ENCODE measurements at places on chromosomes 5 and 9.

- no peak for DNase-seq
These were observed 576.2 kb downstream of the BNC2 start for GRCh38 chr9:16294133-16294770.

- DNase-seq: no peak
These were observed 42.8 kb upstream of the SH3GL2 start for GRCh38 chr9:17536027-17536426.

GRCh38 chr5:58241389-58241788 lies 218.5 kb downstream of the PLK2 start:
- no peak for DNase-seq

GRCh38 chr5:52648726-52649125 lies 139.0 kb upstream of the ITGA1 start:
- DNase-seq: no peak

DNA sequence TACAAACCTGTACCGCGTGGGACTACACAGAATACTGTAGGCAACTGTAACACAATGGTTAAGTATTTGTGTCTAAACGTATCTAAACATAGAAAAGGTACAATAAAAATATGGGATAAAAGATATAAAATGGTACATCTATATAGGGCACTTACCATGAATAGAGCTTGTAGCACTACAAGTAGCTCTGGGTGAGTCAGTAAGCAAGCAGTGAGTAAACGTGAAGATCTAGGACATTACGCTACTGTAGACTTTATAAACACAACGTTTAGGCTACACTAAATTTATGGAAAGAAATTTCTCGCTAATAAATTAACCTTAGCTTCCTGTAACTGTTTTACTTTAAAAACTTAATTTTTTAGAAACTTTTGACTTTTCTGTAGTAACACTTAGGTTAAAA lies 46.5 kb downstream of the MRPS27 start:
- no peak for DNase-seq

DNA sequence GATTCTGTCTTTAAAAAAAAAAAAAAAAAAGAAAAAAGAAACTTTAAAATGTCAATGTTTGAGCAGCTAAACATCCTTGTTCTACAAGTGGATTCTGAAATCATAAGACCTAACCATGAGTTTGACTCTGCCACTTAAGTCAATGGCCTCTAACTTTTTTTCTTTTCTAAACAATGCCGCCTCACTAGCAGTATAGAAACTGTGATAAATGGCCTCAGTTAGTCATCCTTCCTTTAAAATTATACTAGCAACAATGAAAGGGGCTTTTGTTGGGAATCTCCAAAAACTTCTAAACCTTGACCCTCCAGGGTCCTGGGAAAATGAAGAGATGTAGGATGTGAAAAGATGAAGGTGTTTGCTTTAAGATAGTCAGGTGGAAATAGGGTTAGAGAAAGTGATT lies 71.1 kb downstream of the FBXL7 start:
- DNase-seq: no peak

GRCh38 chr9:134413890-134414623 lies 87.8 kb downstream of the RXRA start:
- no peak for DNase-seq

DNA sequence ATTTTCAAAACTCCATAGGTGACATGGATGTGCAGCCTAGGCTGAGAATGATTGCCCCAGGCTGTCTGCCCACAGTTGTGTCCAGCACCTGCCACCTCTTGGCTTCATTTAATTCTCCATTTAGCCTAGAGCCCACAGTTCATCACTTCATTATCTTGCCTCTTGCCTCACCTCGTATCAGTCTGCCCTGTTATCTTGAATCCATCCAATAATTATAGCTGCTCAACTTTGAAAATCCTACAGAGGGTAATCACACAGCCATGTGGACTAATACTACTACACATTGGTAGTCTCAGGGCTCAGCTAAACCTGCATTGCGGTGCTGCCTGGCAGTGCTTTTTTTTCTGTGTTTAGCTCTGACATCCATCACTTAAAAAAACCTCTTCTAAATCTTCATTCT lies 7.4 kb downstream of the UGCG start:
- DNase-seq: no peak

- DNase-seq: no peak
These were observed 142.2 kb downstream of the MED27 start for GRCh38 chr9:131937451-131937850.

DNA sequence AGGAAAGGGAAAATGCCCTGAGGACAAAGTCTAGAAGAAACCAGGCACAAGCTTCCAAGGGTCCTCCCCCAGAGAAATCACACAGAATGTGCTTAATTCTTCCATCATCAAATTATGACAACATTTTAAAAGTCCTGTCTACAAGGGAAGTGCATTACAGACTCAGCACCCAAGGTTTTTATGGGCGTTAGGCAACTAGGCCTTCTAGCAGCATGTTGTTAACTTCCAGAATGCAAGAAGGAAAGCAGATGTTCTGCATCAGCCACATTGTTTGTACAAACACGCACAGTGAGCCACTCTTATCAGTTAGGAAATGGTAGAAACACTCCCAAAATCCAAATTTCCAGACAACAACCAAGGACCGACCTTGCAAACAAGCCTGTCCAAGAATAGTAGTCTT lies 26.5 kb downstream of the SMC5 start:
- no peak for DNase-seq

GRCh38 chr5:135216471-135217343 lies 182.3 kb downstream of the MACROH2A1 start:
- no peak for DNase-seq

- no peak for DNase-seq
These were observed 98.2 kb upstream of the GRHPR start for GRCh38 chr9:37324261-37324683.

DNA sequence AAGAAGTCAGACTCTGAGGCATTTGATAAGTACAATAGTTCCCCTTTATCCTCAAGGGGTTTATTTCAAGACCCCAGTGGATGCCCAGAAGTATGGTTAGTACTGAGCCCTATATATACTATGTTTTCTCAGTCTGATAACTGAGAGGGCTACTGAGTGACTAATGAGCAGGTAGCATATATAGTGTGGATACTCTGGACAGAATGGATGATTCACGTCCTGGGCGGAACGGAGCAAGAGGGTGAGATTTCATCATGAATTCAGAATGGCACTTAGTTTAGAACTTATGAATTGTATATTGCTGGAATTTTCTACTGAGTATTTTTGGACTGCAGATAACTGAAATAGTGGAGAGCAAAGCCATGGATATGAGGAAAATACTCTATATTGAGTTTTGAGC lies 457.6 kb downstream of the PLK2 start:
- DNase-seq: no peak

GRCh38 chr5:133842846-133843611 lies 125.4 kb downstream of the C5orf15 start:
- no peak for DNase-seq

- no peak for DNase-seq
These were observed 9.0 kb downstream of the RALGDS start for GRCh38 chr9:133111808-133112662.

DNA sequence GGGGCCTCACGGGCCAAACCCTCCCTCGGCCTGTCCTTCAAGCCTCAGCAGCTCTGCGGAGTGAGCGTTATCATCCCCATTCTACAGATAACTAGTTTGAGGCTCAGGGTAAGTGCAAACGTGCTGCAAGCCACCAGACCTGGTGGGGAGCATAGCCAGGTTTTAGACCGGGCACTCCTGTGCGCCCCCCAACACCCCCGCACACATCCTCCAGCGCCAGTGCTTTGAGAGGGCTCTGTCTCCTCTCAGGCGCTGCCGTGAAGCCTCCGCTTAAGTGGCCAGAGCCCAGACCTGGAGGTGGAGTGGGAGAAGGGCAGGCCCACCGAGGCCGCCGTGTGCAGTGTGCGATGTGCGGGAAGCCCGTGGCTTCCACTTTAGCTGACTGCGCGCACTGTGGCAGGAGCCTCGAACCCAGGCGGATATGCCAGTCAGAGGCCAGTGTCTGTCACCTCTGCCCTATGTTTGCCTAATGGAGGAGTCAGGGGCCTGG lies 1.6 kb upstream of the MGAT1 start:
- DNase-seq: no peak

- no peak for DNase-seq
These were observed 173.3 kb downstream of the FGF18 start for GRCh38 chr5:171592736-171593135.

DNA sequence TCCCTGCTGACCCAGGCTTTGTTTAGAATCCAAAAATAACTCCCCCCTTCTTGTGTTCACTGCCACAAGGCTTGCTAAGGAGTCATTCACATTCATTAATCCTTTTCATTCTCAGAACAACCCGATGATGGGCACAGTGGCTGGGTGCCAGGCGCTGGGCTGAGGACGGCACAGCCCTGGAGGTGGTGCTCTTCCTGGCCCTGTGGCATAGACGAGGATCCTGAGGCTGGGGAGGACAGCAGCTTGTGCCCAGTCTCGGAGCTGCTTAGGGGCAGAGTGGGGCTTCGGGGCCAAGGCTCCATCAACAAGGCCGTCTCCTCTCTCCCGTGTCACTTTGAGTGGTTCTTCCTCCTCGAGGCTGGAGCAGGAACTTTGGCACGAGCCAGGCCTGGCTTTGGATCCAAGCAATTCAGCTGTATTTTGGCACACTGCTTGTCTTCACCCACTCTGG lies 166.7 kb downstream of the TTLL11 start:
- DNase-seq: no peak

DNA sequence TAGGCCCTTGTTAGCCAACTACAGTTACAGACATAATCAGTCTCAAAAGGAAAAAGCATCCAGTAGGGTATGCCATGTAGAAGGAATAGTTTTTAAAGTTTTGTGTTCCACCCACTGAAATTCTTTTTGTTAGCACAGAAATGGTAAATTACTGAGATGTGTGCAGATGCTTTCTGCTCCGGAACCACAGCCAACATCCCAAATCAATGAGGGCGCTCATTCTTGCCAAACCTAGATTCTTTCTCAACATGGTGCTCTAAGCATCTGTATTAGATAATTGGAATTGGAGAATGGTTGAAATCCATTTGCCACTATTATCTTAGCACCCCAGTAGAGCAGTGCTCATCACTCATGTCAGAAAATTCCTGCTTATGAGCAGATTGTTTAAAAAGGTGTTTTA lies 127.8 kb downstream of the SEC61B start:
- DNase-seq: no peak

DNA sequence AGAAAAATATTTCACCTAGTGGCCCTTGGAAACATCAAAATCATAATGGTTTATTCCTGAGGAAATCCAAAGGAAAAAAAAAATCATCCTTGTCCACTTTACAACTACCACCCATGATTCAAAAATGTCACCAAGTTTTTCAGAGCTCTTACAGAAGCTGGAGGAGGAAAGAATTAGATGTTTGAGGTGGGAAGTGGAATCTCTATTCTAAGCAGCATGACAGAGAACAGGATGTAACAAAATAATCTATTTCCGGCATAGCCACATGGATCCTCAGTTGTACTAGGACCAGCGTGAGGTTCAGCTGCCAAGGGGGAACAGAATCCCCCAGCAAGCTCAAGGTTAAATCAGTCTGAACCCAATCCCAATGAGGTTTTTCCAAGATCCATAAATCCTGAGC lies 40.2 kb downstream of the FBXW11 start:
- DNase-seq: no peak

- no peak for DNase-seq
These were observed 8.6 kb downstream of the NR5A1 start for GRCh38 chr9:124498499-124499146.

DNA sequence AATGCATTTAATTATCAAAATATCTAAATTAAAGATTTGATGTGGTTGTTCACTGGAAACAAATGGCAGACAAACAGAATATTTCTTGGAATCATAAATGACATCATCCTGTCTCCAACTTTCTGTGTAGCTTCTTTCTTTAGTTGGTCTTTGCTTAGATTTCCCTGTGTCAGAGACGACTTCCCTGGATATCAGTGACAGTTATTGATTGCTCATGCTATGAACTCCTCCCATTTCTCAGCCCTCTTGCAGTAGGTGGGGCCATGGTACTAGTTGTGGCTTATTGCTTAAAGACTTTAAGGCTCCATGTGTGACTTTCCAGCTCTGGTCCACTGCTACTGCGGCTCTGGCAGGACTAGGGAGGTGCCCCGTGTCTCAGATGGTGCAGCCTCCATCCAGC lies 592.6 kb downstream of the MTRR start:
- no peak for DNase-seq

GRCh38 chr9:121598965-121599871 lies 52.2 kb upstream of the DAB2IP start:
- DNase-seq: no peak

DNA sequence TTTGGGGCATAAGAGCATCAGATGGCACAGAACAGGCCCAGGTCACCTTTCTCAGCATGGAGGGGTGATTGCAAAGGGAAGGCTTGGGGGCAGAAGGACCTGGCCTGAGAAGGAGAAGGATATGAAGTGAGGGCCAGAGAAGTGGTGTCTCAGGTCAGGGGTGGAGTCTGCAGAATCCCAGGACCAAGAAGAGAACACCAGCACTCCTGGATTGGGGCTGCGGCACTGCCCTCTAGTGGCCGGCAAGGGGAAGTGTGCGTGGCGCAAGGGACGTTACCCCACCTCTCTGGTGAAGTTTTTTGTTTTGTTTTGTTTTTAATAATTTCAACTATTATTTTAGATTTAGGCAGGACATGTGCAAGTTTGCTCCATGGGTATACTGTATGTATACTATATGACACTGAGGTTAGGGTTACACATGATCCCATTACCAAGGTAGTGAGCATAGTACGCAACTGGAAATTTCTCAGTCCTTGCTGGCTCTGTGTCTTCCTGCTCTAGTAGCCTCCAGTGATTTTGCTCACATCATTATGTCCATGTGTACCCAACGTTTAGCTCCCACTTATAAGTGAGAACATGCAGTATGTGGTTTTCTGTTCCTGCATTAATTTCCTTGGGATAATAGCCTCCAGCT lies 1548.6 kb downstream of the EFNA5 start:
- DNase-seq: no peak

DNA sequence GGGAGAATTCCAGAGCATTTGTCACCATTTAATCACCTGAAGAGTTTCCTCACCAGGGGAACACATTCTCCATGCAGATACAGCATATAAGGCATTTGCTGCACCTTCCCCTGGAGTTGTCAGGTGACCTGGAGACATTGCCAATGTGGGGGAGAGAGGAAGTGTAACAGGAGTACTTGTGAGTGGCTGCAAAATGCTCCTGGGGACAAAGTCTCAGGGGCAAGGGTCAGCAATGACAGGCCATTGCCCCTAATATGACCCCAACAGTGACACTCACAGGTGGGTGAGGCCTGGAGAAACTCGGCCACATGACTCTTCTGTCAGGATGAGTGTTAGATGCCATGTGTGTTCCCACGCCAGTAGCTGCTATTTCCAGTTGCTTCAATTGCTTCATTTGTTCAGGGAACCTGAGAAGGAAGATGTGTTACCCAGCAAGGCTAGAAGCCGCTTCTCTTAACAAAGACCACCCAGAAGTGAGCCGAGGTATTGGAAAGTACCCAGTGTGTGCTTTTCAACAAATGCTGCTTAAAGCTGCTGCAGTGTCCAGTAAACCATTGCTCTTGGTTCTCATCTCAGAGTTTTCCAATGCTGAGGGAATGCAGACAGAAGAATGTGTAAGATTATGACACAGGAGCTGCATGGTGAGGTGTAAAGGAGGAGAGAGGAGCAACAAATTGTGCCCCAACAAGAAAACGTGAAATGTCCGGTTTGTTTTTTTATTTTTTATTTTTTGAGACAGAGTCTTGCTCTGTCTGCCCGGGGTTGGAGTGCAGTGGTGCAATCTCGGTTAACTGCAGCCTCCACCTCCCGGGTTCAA lies 128.2 kb upstream of the SLC44A1 start:
- DNase-seq: no peak

- DNase-seq: no peak
These were observed 101.9 kb upstream of the S1PR3 start for GRCh38 chr9:88889386-88889785.
